Astrocyte of the spinal cord (primary cell): ENCODE measurements at places on chromosomes 1 and 21.
A peak's percentile ranks its signal among the peaks of the same experiment; 100 is the strongest.

- DNase-seq = no peak
Observed at GRCh38 chr1:7745783-7746182, 25.3 kb upstream of the VAMP3 start.

GRCh38 chr1:97071173-97071572, 349.6 kb downstream of the PTBP2 start:
- no peak for DNase-seq

GRCh38 chr1:59354709-59355337, 57.9 kb downstream of the FGGY start:
- DNase-seq = no peak

DNA sequence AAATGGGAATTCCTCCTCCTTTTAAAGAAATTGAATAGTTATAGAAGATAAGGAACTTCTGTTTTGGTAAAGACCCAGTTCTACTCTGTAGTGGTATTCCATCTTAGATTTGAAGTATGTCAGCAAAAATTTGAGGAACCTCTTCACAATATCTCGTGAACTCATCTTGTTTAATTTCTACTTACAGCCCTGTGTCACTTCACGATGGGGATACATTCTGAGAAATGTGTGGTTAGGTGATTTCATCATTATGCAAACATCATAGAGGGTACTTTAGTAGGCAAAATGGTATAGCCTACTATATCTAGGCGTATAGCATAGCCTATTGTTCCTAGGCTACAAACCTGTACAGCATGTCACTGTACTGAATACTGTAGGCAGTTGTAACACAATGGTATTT, 36.0 kb downstream of the ALG6 start:
- DNase-seq = no peak

- DNase-seq = peak; percentile 28
Observed at GRCh38 chr21:42695697-42696380, 42.4 kb downstream of the PDE9A start.

- no peak for DNase-seq
Observed at GRCh38 chr1:93681989-93682412, 364 bp upstream of the BCAR3 start.

GRCh38 chr1:234605983-234606783, 3.8 kb downstream of the IRF2BP2 start:
- DNase-seq = peak; percentile 67

GRCh38 chr21:42080788-42081083, 9.6 kb downstream of the UMODL1 start:
- DNase-seq = peak; percentile 60

- DNase-seq = no peak
Observed at GRCh38 chr1:233362743-233363142, 35.2 kb downstream of the MAP3K21 start.

GRCh38 chr1:200265881-200266280, 144.0 kb downstream of the ZNF281 start:
- no peak for DNase-seq

DNA sequence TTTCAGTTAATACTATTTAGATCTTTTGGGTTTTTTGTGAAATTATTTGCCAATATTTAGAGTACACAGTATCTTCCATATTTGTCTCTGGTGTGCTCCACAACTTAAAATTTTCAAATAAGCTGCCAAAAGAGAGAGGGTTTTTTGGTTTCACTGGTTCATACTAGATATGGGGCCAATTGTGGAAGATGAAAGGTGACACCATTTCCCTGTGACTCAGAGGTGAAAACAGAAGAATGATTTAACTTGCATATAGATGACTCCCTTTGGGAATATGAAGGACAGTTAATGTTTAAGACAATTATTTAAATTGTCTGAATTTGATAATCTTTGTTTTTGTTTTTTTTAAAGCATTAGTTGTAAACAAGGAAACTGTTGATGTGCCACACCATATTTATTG, 37.5 kb downstream of the IVNS1ABP start:
- peak; percentile 52 for DNase-seq

- no peak for DNase-seq
Observed at GRCh38 chr21:22993822-22994574, 1995.8 kb downstream of the NCAM2 start.

GRCh38 chr1:182279302-182279701, 112.3 kb downstream of the GLUL start:
- DNase-seq = no peak

DNA sequence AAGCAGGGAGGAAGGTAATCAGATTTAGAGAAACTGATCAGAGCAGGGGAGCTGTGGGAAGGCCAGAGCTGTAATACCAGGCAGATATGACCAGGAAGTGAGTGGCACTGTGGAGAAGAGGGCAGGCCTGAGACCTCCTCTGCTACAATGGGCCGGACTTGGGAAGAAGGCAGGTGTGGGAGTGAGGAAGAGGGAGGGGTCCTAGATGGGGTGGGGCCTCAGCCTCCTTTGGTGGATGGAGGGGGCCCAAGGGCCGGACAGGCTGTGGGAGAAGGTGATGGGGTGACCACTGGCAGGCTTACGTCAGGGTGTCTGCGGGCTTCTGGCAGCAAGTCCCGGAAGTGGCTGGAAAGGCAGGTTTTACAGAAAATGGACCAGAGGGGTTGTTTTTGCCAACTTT, 5.0 kb upstream of the HPCA start:
- DNase-seq = no peak

GRCh38 chr1:85225624-85226380, 25.0 kb upstream of the SYDE2 start:
- no peak for DNase-seq

- no peak for DNase-seq
Observed at GRCh38 chr1:89465201-89465600, 59.4 kb upstream of the LRRC8B start.

GRCh38 chr21:15264084-15264665, 199.4 kb upstream of the NRIP1 start:
- DNase-seq = no peak

- DNase-seq = no peak
Observed at GRCh38 chr1:217181756-217182155, 449.1 kb downstream of the GPATCH2 start.

DNA sequence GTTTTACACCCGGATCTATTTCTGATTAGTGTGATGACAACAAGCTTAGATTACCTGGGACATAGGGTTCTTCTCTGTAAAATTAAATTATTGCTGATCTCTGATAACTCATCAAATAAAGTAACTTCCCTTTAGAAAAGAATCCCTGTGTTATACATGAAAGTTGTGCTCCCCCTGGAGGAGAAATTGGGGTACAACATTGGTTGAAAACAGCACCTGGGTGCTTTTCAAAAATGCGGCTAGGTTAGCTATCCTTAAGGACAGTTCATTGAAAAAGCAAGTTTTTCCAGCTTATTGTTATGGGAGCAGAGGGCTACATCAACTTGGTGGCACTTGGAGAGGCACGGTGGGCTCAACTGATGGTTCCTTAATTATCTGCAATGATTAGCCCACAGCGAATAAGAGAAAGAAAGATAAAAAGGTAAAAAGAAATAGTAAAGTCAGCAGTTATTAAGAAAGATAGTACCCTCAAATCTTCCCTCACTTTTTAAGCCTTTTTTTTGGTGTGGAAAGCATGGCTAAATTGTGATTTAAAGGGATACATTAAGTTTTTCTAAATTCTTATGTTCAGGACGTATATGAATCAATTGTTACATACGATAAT, 97.8 kb downstream of the FMN2 start:
- DNase-seq = peak; percentile 66

- DNase-seq = no peak
Observed at GRCh38 chr1:37018510-37018909, 15.8 kb downstream of the GRIK3 start.

DNA sequence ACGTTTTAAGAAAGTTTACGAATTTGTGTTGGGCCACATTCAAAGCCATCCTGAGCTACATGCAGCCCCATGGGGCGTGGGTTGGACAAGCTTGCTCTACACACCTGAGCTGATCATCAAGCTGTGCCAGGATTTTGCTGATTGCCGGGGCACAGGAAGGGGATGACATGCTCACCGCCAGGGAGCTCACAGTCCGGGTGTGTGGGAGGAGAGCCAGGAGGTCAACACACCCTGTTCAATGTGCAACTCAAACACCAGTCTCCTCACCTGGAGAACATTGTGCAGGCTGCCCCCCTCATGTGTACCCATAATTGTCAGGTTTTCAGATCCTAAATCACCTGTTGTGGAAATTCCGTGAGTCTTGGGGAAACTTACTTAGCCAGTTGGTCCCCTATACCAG, 969 bp downstream of the CYP4A11 start:
- DNase-seq = no peak

GRCh38 chr1:221366495-221367110, 375.3 kb downstream of the DUSP10 start:
- DNase-seq = no peak

- DNase-seq = no peak
Observed at GRCh38 chr21:41973861-41974751, 20.3 kb upstream of the C2CD2 start.

DNA sequence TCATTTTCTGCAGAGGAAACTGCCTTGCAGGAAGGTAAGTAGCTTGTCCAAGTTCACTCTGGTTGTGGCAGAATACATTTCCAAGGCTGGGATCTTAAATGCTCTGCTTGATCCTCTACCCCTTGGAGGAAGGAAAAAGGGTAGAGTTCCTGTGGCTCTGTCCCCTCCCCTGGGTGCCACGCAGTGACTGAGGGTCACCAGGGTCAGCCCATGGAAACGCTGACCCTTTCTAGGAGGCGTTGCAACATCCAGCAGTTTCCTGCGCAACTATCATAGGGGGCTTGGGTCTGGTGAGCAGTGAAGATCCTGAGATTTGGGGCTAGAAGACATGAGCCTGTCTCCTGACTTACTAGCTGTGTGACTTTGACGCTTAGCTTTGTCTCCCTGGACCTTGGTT, 29.4 kb upstream of the EPS8L3 start:
- DNase-seq = no peak
